Dermis microvascular lymphatic vessel endothelial cell (primary cell): ENCODE measurements at places on chromosomes 7 and 10.

DNA sequence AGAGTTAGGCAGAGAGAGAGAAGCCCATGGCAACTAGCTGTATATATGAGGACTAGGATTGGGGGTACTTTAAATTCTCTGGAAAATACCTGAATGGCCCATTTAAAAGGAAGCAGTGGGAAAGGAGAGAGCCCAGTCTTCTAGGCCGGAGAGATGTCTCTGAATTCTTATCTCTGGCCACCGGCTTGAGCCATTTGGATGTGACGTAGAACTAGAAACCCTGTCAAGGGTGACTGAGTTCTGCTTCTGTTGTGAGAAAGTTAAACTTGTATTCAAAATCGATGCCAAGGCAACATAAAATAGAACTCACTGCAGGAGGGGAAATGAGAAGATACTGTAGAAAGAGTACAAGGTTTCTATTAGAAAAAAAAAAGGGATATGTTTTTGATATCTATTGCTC is 6.3 kb upstream of the GSTK1 start:
- DNase-seq = no peak

- no peak for DNase-seq
Observed at GRCh38 chr10:62816076-62816330, 163 bp downstream of the EGR2 start.

GRCh38 chr10:48453451-48454301 is 147.2 kb downstream of the MAPK8 start:
- DNase-seq = no peak

GRCh38 chr7:91614431-91614830 is 266.1 kb downstream of the MTERF1 start:
- DNase-seq = no peak

DNA sequence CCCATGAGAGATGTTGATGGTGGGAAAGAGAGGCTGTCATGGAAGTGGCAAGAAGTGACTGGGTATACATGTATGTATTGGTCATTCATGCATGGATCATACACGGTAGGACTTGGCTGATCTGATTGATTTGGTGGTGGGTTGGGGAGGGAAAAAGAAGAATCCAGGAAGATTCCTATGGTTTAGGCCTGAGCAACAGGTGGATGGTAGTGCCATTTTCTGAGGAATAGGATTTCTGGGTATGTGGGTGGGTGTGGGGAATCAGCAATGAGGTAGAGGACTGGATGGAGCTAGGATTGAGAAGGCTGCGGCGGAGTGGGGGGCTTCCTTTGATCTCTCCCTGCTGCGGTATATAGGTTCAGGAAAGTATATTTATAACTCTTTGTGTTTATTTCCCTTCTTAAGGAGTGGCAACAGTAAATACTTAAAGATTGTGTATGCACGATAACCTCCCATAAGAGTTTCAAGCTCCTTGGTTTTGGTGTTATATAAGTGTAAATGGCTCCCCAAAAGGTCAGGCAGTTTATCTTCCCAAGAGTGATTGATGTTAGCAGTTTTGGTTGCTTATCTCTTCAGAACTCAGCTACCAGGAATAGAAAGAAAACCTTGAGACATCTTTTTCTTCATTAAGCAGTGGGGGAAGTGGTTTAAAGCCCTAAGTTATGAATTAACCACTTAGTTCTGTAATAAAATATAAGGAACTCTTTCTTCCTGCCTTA is 100.1 kb downstream of the LSMEM1 start:
- DNase-seq = no peak

DNA sequence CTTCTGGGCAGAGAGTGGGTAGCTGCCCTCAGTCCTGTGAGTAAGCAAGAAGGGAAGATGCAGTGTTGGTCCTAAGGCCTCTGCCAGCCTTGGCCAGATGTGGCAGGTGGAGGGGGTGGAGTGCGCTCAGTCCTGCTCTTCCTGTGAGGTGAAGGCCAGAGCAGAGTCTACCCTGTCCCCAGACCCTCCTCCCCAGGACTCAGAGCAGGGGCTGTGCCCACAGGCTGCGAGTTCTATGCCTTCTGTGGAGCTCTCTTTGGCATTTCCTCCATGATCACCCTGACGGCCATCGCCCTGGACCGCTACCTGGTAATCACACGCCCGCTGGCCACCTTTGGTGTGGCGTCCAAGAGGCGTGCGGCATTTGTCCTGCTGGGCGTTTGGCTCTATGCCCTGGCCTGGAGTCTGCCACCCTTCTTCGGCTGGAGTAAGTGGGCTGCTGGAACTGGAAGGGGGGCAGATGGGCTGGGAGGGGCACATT is 4.0 kb downstream of the OPN4 start:
- no peak for DNase-seq

GRCh38 chr7:7490003-7490402 is 45.7 kb downstream of the COL28A1 start:
- DNase-seq = no peak

DNA sequence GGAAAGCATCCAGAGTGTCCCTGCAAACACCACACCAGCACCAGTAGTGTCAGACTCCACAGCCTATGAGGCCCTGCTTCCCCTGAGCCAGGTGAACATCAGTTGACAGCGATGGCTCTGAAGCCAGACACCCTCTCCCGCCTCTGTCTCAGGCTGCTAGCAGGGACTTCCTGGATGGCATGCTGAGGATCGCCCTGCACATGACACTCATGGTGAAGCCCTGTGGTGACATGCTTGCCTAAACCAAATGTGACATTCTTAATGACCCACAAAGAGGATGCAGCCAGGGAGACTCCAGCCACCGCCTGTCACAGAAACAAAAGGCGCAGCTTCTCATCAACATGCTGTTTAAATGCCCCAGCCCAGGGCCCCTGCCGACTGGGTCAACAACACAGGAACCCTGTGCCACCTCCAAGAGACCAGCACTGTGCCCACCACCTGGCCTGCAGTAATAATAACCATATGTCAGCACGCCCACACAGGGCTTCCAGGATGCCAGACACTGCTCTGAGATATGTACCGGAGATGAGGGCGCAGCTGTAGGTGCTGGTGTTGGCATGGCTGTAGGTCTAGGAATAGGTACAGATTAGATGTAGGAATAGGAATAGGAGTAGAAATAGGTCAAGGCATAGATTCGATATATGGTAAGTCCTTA is 81.3 kb downstream of the GRID1 start:
- DNase-seq = no peak

- DNase-seq = no peak
Observed at GRCh38 chr10:95606922-95607321, 45.8 kb upstream of the SORBS1 start.

DNA sequence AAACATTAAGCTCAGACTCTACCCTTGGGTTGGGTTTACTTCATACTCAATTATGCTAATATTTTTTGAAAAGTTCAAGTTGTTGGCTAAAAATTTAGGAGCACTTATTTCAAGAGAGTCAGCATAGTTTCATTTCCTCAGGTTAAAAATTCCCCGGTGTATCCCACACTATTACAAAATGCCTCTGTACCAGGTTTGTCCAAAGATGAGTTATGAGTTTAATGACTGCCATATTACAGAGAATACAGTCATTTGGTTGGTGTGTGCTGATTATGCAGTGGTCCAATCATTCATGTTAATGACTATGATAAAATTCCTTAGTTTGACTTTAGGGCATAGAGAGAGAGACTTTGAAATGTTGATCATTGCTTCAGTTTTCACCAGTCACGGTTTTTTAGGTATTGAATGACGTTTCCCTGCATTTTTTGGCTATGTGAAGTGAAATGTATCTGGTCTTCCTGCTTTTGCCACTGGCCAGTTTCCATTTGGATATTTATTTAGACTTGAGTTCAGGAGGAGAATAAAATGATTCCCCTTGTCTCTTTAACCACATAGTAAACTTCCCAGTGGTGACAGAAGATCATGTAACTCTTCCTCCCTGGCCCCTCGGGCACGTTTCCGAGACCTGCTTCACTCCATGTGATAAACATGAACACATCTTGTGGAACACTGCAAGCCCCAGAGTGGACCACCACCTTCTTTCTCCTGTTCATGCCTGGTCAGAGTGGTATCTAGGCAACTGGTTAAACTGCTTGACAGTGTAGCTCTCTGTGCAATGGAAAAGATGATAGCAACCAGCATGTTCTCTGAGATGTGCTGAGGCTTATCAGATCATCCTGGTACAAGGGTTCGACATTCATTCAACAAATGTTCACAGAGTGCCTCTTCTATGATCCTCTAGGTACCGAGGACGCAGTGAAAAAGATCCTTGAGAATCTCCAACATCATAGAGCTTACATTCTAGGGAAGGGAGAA is 153.6 kb downstream of the CACNB2 start:
- no peak for DNase-seq

- no peak for DNase-seq
Observed at GRCh38 chr7:76193466-76193865, 8.2 kb upstream of the SRRM3 start.

DNA sequence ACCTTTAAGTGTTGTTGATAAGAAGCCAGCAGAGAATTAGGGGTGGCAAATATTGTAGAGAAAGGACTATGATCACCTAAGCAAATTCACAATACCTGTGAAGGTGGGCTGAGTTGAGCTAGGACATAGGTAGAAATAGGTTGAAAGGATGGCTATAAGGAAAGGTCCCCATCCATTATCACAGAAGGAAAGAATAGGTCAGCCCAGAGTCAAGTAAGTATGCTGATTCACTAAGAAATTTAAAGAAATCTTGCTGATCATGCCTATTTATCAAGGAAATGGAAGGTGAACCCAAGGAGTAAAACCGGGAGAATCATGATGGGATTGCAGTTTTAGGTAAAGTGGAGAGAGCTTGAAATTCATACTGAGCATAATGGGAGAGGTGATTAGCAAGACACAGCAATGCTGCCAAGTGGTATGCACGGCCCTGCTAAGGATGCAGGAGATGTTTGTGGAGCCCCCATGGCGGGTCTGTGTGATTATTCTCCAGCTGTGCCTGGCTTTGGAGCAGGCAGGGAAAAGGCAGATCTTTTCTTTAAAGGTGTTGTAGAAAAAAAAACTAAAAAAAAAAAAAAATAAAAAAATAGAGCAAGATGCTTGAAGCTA is 399.4 kb downstream of the PLXDC2 start:
- DNase-seq = no peak
